Cardiac septum (tissue), 1 donor: ENCODE measurements at places on chromosomes 12 and 14. TPM values are rescaled to one million over a fixed set of nuclear protein-coding genes. Genes with fewer than 3 reads are reported as not detected.

The POTEM gene
- total RNA-seq, result not detected

The SYT1 gene
- total RNA-seq, result not detected

The CRADD gene
- 50.8 TPM for total RNA-seq

The RGS6 gene
- total RNA-seq, result 22.4 TPM
